Thymus (tissue), 14 donors: ENCODE measurements at places on chromosomes 6 and 20. TPM values are rescaled to one million over a fixed set of nuclear protein-coding genes. Genes with fewer than 3 reads are reported as not detected.

DNA sequence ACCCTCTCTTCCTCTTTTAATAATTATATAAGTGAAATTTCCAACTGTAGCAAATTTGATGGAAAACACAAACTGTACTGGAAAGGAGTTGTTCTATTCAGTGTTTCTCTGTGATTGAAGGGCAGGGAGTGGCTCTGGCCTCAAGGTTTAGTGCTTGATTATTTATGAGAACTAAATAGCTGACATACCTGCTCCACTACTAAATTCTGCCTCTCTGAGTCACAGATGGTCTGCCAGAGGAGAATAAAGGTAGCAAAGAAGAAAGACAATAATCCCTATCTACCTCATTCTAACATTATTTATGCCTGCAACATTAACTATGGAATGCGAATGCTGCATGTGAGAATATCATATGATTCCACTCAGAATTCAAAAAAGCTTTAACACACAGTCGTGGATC lies 9.3 kb downstream of the BMP5 start:
- no peak for DNase-seq
- H3K4me1 ChIP-seq, result no peaks in the 10 kb centered on the region
- no peaks in the 10 kb centered on the region for H3K27me3 ChIP-seq

DNA sequence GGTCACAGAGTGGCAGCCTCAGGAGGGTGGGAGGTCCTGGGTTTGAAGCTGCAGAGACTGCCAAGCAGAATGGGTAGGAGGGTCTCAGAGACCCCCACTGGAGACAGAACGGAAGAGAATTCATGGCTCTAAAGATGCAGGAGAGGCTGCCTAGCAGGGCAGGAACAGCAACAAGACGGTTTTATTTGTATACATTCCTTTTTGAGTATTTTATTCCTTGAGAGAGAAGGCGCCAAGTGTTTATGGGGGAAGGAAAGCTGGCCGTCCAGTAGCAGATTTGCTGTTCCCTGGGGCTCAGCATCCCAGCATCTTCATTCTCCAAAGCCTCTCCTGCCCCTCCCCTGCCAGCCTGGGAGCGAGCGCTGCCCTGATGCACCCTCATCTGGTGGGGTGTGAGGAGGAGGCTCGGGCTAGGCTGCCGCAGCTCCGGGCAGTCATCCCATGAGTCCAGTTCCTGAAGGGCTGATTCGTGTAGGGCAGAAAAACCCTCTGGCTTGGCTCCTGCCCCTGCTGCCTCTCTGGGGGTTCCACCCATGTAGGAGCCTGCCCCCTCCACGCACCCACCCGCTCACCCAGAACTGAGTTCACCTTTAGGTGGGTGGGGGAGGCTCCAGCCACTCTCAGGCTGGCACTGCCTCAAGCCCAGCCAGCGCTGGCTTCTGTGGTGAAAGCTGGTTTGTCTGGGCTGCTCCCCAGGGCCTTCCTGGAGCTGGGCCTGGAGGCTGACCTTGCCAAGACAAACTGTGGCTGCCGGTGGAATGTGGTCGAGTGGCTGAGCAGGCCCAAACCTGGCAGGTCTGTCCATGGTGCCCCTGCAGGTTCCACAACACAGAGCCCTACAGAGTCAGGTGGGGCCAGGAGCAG lies 32.4 kb downstream of the CPXM1 start:
- H3K36me3 ChIP-seq, result no peaks in the 10 kb centered on the region
- H3K4me3 ChIP-seq, result no peak overlapping the region
- H3K27ac ChIP-seq, result no peak overlapping the region
- peaks cover 22% of the 10 kb centered on the region for H3K27me3 ChIP-seq
- H3K4me1 ChIP-seq, result peaks cover 6% of the 10 kb centered on the region

GRCh38 chr6:13917141-13917540 lies 7.6 kb upstream of the RNF182 start:
- DNase-seq, result no peak
- H3K27ac ChIP-seq, result no peak overlapping the region
- no peaks in the 10 kb centered on the region for H3K36me3 ChIP-seq
- H3K4me1 ChIP-seq, result peaks cover 2% of the 10 kb centered on the region

DNA sequence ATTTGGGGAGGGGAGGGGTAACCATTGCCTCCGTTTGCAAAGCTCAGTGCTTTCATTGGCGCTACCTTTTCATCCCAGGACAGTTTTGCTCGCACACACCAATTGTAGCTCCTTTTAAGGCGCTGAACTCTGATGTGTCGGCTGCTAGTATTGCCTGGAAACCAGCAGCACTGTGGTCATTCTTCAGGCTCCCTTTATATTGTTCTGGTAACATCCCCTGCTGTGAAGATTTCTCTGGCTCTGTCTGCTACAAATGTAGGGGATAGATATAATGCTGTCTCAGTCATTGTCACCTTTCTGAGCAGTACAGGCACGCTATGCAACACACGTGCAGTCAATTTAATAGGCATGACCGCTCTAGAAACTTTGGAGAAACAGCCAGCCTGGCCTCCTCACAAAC lies 172.9 kb upstream of the SASH1 start:
- no peak overlapping the region for H3K27ac ChIP-seq
- H3K36me3 ChIP-seq, result no peaks in the 10 kb centered on the region
- H3K4me1 ChIP-seq, result no peaks in the 10 kb centered on the region

DNA sequence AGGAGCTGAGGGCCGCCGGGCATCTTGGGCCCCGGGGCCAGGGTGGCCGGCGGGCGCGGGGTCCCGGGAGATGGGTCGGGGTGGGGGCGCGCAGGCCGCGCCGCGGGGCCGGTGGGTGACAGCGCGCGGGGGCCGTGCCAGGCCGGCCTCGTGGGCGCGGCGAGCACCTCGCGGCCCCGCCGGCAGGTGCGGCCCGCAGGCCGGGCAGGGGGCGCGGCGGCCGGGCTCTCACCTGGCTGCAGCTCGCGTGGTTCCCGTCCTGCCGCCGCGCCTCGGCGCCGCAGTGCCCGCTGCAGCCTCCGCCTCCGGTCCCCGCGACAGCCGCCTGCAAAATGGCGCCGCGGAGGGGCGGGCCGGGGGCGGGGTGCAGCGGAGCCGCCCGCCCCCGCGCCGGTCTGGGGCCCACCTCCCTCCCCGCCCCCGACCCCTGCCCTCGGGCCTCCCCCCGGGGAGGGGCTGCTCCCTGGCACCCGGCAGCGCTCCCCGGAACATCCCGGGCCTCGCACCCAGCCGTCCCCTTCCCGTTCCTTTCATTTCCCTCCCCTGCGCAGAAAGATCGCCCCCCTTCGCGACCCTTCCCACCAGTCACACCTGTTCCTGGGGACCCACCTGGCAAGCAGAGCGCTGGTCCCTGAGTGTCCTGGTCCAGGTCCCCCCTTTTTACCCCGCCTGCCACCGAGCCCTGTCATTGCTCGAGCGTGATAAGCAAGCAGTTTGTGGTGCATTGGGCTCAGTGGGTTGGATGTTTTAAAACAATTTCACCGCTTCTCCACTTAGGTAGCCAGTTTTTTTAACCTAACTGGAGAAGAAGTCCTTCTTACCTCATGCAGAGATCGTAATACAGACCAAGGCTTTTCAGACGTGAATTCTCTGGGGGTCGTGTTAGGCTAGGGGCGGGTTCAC lies at the start of gene SLC23A2:
Gene SLC23A2, minus strand, starts transcription at position 337 of the 903 bp plus-strand sequence. CDS start 68,948 bp downstream, outside the sequence.
- DNase-seq, result peak; percentile 61
- H3K36me3 ChIP-seq, result no peaks in the 10 kb centered on the region
- no peak within 1 kb of the TSS for H3K27ac ChIP-seq
- peaks cover 20% of the 10 kb centered on the region for H3K4me1 ChIP-seq
- peak within 1 kb of the TSS; percentile 58 for H3K4me3 ChIP-seq
- H3K27me3 ChIP-seq, result peaks cover 9% of the 10 kb centered on the region

- H3K27ac ChIP-seq, result no peak overlapping the region
- H3K27me3 ChIP-seq, result no peaks in the 10 kb centered on the region
- no peak overlapping the region for H3K4me3 ChIP-seq
- no peaks in the 10 kb centered on the region for H3K36me3 ChIP-seq
These were observed 899.9 kb downstream of the C6orf118 start for GRCh38 chr6:164409309-164410009.

DNA sequence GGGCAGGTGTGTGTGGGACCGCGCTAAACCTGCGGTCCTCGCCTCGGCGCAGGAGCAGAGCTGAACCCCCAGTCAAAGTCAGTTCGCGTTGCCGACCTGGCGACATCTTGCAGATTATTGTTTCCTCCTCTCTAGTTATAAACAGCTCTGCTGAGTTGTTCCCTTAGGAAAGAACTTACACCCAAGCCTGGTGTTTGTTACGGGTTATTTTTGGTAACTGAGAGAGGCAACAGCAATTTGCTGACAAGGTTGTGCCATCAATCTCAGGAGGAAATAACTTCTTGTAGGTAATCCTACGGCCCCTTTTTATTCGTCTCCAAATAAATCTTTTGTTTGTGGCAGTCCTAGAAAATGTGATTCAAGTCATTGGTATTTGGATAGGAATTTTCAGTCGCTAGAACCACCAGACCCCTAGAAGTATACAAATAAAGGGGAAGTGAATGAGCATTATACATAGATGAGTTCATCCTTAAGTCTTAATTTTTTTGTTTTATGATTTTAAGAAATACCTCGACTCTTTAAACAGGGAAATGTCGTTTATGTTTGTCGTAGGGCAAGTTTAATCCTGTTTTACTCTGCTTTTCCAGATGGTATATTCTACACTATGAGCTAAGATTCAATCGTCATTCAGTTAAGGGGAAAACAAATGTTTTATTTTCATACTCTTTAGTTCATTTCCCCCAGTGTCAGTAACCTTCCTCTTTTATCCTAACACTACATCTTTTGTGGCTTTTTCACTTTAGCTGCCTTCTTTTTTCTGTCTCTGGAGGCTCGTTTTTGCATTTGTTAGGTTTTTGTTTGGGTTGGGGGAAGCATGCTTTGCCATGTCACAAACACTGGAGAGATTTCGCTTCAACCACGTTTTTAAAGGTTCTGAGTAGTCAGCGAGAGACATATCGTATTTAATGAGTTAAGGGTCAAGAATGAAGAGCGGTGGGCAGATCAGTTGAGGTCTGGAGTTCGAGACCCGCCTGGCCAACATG lies 1.2 kb downstream of the PM20D2 start:
- H3K36me3 ChIP-seq, result peaks cover 8% of the 10 kb centered on the region
- peaks cover 7% of the 10 kb centered on the region for H3K4me1 ChIP-seq
- H3K4me3 ChIP-seq, result peak overlapping the region; percentile 61
- H3K27me3 ChIP-seq, result no peaks in the 10 kb centered on the region
- DNase-seq, result peak; percentile 5
- H3K27ac ChIP-seq, result peak overlapping the region; percentile 28

DNA sequence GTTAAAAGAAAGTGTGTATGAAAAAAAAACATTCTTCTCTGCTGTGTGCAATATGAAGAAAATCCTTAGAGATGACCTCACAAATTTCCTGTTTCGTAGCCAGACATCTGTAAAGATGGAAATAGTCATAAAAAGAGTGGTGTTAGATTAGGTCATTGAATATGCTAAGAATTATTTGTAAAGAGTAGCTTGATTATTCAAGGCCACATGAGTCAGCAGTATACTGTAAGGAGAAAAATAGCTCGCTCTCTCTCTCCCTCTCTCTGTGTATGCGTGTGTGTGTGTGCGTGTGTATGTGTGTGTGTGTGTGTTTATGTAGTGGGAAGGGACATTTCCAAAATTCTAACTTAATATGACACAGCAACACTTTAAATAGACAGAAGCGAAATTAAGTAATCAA lies 78.8 kb downstream of the PTCHD4 start:
- no peaks in the 10 kb centered on the region for H3K27me3 ChIP-seq
- DNase-seq, result no peak
- no peaks in the 10 kb centered on the region for H3K4me1 ChIP-seq

DNA sequence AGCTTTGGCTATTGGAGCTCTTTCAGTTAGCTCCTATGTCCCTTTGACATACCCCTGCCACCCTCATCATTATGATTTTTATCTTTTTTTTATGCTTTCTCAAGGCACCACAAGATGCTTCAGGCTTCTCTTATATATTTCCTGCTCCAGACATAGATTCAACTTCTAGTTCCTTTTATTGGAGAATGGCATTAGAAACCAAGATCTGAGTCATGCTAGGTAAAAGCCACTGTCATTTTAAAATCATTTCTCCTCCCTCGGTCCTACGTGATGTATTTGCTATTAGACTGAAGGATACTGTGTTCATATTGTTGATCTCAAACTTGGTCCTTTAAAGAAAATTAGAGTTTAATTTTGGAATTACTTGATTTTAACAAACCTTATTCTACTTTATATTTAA lies 8.3 kb downstream of the TENT5A start:
- H3K4me3 ChIP-seq, result no peak overlapping the region
- H3K36me3 ChIP-seq, result no peaks in the 10 kb centered on the region
- no peak for DNase-seq
- no peak overlapping the region for H3K27ac ChIP-seq

DNA sequence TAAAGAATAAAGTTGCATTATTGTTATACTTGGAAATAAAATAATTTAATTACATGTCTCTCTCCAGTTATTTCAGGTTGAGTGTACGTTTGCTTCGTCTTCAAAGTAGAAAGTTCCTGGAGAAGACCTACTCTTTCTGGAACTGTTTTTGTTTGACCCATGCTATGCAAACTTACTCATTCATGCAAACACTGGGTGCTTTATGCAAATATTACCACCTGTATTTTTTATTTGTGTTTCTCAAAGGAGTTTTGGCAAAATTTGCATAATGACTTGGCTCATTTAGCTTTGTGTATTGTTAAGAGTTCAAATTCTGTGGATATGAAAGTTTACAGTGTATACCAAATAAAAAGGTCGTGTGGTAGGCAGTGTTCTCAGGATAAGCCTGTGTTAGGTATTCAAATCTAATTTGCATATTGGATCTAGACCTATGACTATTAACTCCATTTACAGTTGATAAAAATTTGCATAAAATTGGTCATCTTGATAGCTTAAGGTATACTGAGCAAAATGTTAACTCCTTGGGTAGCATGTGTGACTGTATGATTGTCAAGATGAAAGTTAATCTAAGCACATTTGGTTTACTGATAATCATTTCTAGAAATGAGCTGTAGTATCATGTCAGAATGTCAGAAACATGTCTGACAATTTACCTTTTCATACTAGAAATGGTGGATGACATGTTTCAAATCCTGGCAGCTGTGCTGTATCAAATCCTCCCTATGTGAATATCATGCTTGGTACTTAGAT lies 65.2 kb downstream of the CDKAL1 start:
- peaks cover 11% of the 10 kb centered on the region for H3K36me3 ChIP-seq
- H3K4me1 ChIP-seq, result no peaks in the 10 kb centered on the region
- H3K4me3 ChIP-seq, result no peak overlapping the region
- no peak overlapping the region for H3K27ac ChIP-seq
- no peak for DNase-seq

DNA sequence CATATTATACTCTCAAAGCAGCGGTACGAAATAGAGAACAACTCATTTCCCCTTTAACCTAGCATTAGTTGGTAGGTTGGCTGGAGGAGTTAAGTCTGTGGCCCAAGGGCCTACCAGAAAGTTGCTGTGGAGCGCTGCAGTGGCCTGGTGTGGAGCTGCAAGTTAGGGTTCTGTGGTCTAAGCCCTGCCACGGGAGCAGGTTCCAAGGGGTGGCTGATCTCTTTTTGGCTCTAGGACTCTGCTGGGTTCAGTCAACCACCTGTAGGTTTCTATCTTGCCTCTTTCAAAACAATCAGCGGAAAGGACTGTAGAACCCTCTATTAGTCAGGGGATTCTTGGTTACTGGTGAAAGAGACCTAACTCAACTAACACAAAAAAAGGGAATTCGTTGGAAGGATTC lies 54.5 kb upstream of the TULP4 start:
- H3K4me3 ChIP-seq, result no peak overlapping the region
- no peak overlapping the region for H3K27ac ChIP-seq
- H3K36me3 ChIP-seq, result no peaks in the 10 kb centered on the region
- peaks cover 28% of the 10 kb centered on the region for H3K4me1 ChIP-seq
- H3K27me3 ChIP-seq, result no peaks in the 10 kb centered on the region

- no peak for DNase-seq
- H3K4me1 ChIP-seq, result no peaks in the 10 kb centered on the region
- H3K36me3 ChIP-seq, result no peaks in the 10 kb centered on the region
- H3K4me3 ChIP-seq, result no peak overlapping the region
These were observed 306.0 kb downstream of the FARS2 start for GRCh38 chr6:5567352-5567751.

Gene FAM83B
- polyA plus RNA-seq, result 2.0 TPM

Gene PPT2
- polyA plus RNA-seq, result 9.8 TPM

Gene ADGRB3
- 0.09 TPM for polyA plus RNA-seq

Gene TRIM31
- polyA plus RNA-seq, result 1.4 TPM

Gene TXLNB
- 6.3 TPM for polyA plus RNA-seq

Gene PROKR2
- not detected for polyA plus RNA-seq

Gene ACSS1
- polyA plus RNA-seq, result 27.8 TPM
